Caco-2 (cell line): ENCODE measurements at places on chromosomes 7 and 10.

GRCh38 chr7:3404501-3404900, 103.4 kb downstream of the SDK1 start:
- H3K4me1 ChIP-seq = no peaks in the 10 kb centered on the region
- DNase-seq = no peak
- H3K27me3 ChIP-seq = no peaks in the 10 kb centered on the region
- H3K36me3 ChIP-seq = no peaks in the 10 kb centered on the region

GRCh38 chr7:7190142-7190541, 7.8 kb downstream of the C1GALT1 start:
- no peak for DNase-seq
- no peak overlapping the region for H3K4me3 ChIP-seq
- H3K4me1 ChIP-seq = no peaks in the 10 kb centered on the region; the same call in 1 of the 2 replicates
- no peak overlapping the region for H3K27ac ChIP-seq

GRCh38 chr10:64484811-64485330, 963.7 kb downstream of the REEP3 start:
- no peak for DNase-seq
- H3K27ac ChIP-seq = no peak overlapping the region
- no peaks in the 10 kb centered on the region for H3K27me3 ChIP-seq
- no peaks in the 10 kb centered on the region for H3K36me3 ChIP-seq
- no peak overlapping the region for H3K4me3 ChIP-seq
- H3K4me1 ChIP-seq = no peaks in the 10 kb centered on the region

- no peaks in the 10 kb centered on the region for H3K36me3 ChIP-seq
- H3K4me1 ChIP-seq = peaks cover 27% of the 10 kb centered on the region
- H3K4me3 ChIP-seq = no peak overlapping the region
Measured at GRCh38 chr7:121023194-121023593, 34.7 kb downstream of the CPED1 start.

DNA sequence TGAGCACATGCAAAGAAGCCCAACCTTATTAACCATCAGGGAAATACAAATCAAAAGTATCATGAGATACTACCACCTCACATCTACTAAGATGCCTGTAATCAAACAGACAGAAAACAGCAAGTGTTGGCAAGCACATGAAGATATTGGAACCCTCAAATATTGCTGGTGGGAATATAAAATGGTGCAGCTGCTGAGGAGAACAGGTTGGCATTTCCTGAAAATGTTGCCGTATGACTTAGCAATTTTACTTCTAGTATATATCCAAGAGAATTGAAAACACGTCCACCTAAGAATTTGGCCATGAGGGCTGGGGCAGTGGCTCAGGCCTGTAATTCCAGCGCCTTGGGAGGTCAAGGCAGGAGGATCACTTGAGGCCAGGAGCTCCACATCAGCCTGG, 39.4 kb upstream of the TNRC18 start:
- no peaks in the 10 kb centered on the region for H3K4me1 ChIP-seq
- no peaks in the 10 kb centered on the region for H3K27me3 ChIP-seq
- DNase-seq = no peak
- no peak overlapping the region for H3K27ac ChIP-seq
- no peak overlapping the region for H3K4me3 ChIP-seq

DNA sequence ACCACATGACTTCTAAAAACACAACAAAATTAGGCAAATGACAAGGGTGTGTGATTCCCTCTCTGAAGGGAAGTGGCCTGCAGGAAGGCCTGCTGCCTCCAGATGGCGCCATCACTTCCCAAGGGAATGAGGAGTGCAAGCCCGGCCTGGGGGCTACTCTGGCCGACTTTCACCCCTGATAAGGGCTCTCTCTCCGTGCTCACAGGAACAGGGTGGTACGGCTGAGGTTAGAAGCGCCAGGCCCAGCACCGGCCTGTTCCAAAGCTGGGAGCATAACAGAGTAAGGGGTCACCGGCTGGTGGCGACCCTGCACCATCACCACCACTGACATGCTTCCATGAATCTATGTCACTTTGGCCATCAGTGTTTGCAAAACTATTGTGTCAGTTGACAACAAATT, 13.1 kb downstream of the RBP3 start:
- no peak overlapping the region for H3K4me3 ChIP-seq
- DNase-seq = peak; percentile 77
- peaks cover 13% of the 10 kb centered on the region for H3K4me1 ChIP-seq
- no peak overlapping the region for H3K27ac ChIP-seq
- no peaks in the 10 kb centered on the region for H3K27me3 ChIP-seq

- no peaks in the 10 kb centered on the region for H3K27me3 ChIP-seq
- H3K27ac ChIP-seq = no peak overlapping the region
- DNase-seq = no peak
- H3K36me3 ChIP-seq = no peaks in the 10 kb centered on the region
Measured at GRCh38 chr10:117503244-117504205, 39.0 kb upstream of the EMX2 start.

DNA sequence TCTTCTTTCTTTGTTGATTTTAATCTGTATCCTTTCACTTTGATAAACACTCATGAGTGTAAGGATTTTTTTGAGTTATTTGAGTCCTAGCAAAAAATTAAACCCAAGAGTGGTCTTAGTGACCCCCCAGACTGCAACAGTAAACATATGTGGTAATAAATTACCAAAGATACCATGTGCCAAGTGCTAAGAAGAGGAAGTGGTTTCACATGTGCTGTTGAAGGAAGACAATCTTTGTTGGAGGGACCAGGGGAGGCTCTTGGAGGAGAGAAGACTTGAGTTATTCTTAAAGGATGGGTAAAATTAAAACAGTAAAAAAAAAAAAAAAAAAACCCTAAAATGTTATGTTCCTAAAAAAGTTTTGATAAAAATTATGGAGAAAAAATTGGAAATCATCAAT, 150.2 kb downstream of the SEC23IP start:
- no peaks in the 10 kb centered on the region for H3K4me1 ChIP-seq
- no peaks in the 10 kb centered on the region for H3K36me3 ChIP-seq
- no peak overlapping the region for H3K27ac ChIP-seq
- DNase-seq = no peak
- H3K27me3 ChIP-seq = no peaks in the 10 kb centered on the region

DNA sequence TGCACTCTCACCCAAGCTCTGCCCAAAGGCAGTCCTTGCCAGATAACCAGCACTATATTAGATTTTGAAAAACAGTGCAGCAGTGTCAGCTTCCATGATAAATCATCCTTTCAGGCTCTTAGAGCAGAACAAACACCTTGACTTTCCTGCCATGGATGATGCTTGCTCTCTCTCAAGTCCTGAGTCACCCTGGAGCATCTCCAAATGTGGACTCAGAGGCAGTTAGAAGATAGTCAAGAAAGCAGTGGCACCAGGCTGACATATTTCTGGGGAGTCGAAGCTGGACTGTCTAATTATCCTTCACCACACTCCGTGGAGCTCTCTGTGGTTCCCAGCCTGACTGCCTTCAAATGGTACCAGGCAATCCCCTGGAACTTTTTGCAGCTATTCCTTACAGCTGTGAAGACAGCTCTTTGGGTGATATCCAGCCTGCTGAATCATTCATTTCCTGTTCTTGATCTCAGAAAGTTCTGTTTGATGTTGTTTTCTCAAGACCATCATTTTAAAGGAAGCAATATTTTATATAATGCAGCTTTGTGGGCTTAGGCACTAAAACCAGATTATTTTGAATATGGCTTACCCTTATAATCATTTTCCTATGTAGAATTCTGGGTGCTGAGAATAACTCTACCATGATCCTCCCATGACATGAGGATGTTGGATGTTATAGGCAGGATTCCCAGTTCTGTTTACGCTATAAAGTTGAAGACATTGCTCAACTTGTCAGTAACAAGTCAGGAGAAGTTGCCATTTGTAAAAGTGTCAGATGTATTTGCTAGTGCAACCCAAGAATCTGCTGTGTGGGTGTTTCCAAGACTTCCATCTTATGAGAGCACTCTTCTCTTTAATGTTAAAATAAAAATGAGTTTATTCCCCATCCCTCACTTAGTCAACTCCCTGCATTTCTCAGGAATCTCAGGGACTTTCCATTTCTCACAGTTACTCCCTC, 233.8 kb downstream of the C7orf25 start:
- H3K4me3 ChIP-seq = no peak overlapping the region
- no peak for DNase-seq
- H3K27me3 ChIP-seq = no peaks in the 10 kb centered on the region
- H3K4me1 ChIP-seq = no peaks in the 10 kb centered on the region
- no peaks in the 10 kb centered on the region for H3K36me3 ChIP-seq
- no peak overlapping the region for H3K27ac ChIP-seq

GRCh38 chr7:129610709-129611245, 743 bp upstream of the NRF1 start:
- H3K36me3 ChIP-seq = no peaks in the 10 kb centered on the region
- H3K27me3 ChIP-seq = no peaks in the 10 kb centered on the region
- DNase-seq = no peak
- peaks cover 10% of the 10 kb centered on the region; the same call in 1 of the 2 replicates for H3K4me1 ChIP-seq

- H3K4me1 ChIP-seq = peaks cover 59% of the 10 kb centered on the region
- peak; percentile 81 for DNase-seq
- H3K27me3 ChIP-seq = no peaks in the 10 kb centered on the region
- no peaks in the 10 kb centered on the region for H3K36me3 ChIP-seq
Measured at GRCh38 chr10:34727595-34728033, 87.5 kb downstream of the PARD3 start.

DNA sequence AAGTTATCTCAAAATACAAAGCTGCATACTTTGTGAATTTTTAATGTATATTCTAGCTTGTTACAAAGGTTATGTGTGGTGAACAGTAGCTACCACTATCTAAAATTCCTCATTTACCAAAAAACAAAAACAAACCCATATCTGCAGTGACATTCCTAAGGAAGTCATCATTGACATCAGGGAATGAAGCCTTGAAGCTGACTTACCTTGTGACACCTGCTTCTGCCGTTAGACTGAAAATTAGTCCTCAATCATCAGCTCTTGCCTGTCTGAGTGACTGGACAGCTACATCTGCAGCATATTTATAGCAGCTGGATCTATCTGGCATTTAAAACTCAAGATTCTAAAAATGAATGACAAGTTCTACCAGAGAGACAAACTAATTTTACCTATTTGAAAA, 43.2 kb downstream of the COBL start:
- DNase-seq = no peak
- peaks cover 23% of the 10 kb centered on the region for H3K4me1 ChIP-seq
- no peak overlapping the region for H3K4me3 ChIP-seq
- no peaks in the 10 kb centered on the region for H3K36me3 ChIP-seq

GRCh38 chr10:75546004-75546403, 114.6 kb downstream of the LRMDA start:
- no peak overlapping the region for H3K4me3 ChIP-seq
- no peak overlapping the region for H3K27ac ChIP-seq
- no peaks in the 10 kb centered on the region for H3K27me3 ChIP-seq
- H3K36me3 ChIP-seq = no peaks in the 10 kb centered on the region
- H3K4me1 ChIP-seq = no peaks in the 10 kb centered on the region; the same call in 1 of the 2 replicates
- no peak for DNase-seq

GRCh38 chr7:137987968-137988367, 13.9 kb downstream of the CREB3L2 start:
- no peak overlapping the region for H3K27ac ChIP-seq
- peaks cover 91% of the 10 kb centered on the region for H3K4me1 ChIP-seq
- no peak for DNase-seq
- no peaks in the 10 kb centered on the region for H3K27me3 ChIP-seq
- H3K4me3 ChIP-seq = no peak overlapping the region
- H3K36me3 ChIP-seq = no peaks in the 10 kb centered on the region

DNA sequence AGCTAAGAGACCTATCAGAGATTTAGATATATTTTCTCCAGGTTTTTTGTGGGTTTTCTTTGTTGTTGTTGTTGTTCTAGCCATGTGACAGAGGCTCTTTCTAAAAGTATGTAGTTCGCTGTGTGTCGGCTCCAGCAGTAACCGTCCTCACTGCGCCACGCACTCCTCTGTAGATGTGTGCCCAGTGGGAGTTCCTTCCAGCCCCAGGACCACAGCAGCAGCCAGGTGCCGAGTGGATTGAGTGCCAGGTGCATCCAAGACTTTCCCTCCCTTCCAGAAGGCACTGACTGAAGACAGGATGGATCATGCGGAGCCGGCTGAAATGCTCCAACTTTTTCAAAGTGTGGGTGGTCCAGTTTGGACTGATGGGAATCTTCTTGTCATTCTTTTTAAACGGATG, 31.8 kb downstream of the WDR86 start:
- H3K36me3 ChIP-seq = no peaks in the 10 kb centered on the region
- no peak overlapping the region for H3K27ac ChIP-seq
- H3K4me3 ChIP-seq = no peak overlapping the region
- H3K27me3 ChIP-seq = no peaks in the 10 kb centered on the region; the same call in 1 of the 2 replicates
